ENCODE measurements at places on chromosomes 3 and 15.

- DNase-seq: no peak
These were observed 28.7 kb downstream of the RPSA start for GRCh38 chr3:39435006-39435748.

DNA sequence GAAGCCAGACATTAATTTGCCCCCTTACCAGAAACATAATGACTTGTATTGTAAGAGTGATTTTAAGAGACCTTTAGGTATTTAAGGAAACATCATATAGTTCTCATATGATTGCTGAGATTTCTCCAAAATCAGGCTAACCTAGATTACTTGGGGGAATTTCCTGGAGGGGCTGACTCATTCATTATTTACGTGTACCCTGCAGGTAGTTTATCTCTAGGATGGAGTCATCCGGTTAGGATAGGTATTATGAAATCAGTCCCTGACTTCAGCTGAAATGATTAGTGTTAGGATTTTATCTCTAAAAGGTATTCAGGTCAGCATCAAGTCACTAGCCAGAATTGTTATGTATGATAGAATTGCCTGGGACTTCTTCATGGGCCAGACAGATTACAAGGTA lies 97.5 kb downstream of the TCF12 start:
- no peak for DNase-seq

DNA sequence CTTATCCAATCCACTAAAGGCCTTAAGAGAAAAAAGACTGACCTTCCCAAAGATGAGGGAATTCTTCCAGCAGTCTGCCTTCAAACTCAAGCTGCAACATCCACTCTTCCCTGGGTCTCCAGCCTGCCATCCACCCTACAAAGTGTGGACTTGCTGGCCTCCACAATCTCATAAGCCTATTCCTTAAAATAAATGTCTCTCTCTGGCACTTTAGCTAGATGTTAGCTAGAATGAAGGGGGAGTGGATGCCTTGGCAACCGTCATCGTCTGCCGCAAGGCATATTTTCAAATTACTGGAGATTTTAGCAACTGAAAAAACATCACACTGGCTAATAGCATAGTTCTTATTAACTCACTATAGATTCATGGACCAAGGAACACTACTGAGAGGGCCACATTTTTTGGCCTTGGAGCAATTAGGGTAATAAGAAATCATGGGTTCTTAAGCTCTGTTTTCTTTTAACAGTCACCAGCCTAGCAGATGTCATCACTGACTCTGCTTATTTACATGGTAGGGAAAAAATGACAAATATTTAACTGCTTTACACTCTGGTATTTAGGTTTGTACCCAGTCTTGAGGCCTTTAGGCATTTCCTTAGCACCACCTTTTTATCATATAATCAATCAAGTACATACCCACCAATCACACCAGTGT lies 245.3 kb downstream of the MYRIP start:
- DNase-seq: peak; percentile 91

- peak; percentile 16 for DNase-seq
These were observed 85.6 kb downstream of the PDCD6IP start for GRCh38 chr3:33883951-33884561.

DNA sequence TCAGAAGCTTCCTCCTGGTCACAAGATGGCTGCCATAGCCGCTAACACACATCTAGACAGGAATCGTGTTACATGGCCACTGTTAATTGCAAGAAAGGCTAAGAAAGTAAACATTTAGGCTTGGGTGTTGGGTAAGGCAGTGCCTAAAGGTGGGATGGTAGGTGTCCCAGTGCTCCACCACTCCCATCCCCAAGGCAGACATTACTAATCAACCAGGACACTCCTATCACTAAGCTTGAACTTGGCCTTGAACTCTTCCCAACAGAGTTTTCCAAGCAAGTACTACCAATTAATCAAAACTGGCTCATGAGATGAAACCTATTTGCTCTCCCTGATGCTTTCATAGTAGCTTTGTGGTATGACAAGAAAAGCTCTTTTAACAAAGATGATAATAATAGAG lies 37.9 kb upstream of the C3orf80 start:
- DNase-seq: no peak

- no peak for DNase-seq
These were observed 54.7 kb upstream of the CA12 start for GRCh38 chr15:63436341-63436740.

- DNase-seq: no peak
These were observed 161.7 kb downstream of the POLR2M start for GRCh38 chr15:57867970-57868798.

- DNase-seq: no peak
These were observed 16.3 kb upstream of the PCSK6 start for GRCh38 chr15:101505610-101506337.

DNA sequence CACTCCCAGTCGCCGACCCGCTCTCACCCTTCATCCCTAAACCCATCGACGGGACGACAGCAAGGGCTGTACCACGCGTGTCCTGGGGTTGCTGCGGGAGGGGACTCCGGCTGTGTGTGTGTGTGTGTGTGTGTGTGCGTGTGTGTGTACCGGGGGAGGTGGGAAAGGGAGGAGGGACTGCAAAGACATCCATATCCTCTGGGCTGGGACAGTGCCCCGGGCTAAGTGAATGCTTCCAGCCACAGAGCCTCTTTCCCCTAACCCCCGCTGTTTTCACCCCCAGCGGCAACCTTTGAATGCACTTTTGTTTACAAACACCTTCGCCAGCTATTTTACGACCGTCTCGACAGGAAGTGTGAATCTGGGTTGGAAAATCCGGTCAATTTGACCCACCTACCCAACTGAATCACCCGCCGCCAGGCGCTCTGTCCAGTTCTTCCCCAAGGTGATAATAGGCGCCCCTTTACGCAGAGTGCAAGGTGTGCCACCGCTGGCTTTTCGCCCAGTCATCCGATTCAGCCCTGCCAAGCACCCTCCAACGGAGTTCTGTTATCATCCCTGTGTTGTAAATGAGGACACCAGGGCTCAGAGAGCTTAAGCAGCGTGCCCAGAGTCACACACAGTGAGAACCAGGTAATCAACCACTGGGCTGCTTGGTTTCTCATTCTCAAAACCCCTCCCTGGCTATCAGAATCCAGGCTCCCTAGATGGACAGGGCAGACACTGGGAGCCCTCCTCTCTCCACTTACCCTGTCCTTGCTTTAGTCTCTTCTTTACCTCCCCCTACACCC lies 739 bp upstream of the AMOTL2 start:
- no peak for DNase-seq

DNA sequence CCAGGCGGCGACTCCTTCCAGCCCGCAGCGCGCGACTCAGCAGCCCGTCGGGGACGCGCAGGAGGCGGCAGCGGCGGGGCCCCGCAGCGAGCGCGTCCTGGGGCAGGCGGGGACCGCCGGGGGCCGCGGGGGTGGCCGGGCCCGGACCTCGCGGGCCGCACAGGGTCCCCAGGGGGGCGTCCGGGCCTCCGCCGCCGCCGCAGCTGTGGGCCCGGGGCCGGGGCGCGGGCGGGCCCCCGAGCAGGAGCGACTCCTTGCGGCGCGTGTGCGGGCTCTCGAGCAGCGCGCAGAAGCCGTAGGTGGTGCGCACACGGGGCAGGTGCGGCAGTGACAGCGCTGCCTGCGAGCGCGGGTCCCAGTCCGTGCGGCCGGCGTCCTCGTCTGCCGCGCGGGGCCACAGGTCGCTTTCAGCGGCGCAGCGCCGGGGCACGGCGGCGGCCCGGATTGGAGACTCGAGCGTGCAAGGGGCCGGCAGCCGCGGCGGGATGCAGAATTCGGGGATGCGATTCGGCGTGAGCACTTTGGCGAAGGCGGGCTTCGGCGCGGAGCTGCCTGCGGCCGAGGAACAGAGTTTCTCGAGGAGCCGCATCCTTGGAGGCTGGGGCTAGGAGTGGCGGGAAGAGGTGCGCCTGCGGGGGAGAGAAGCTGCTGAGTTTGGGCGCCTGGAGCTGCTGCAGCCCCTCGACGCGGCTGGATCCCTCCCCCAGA lies 535 bp downstream of the C2CD4B start:
- DNase-seq: no peak

DNA sequence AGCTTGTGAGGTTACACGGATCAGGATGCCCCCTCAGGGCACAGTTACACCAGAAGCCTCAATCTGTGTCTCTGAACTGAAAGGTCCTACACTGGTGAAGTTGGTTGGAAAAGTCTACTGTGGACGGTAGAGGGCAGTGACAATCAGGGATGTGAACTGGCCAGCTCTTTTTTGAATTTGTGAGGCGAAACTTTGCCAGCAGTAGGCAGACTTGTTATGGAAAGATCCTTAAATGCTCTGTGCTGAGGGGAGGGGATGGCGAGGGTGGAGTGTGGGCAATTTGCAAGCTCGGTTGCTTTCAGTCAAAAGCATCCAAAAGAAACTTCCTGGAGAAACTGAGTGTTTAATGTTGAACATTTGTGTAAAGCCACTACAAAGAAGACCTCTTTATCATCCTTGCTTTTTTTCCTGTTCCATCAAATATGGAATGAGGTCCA lies 127.4 kb upstream of the ABHD17C start:
- DNase-seq: peak; percentile 93

- DNase-seq: no peak
These were observed 29.4 kb upstream of the LDHAL6B start for GRCh38 chr15:59177317-59177660.

- no peak for DNase-seq
These were observed 20.3 kb upstream of the BMF start for GRCh38 chr15:40128766-40129660.

DNA sequence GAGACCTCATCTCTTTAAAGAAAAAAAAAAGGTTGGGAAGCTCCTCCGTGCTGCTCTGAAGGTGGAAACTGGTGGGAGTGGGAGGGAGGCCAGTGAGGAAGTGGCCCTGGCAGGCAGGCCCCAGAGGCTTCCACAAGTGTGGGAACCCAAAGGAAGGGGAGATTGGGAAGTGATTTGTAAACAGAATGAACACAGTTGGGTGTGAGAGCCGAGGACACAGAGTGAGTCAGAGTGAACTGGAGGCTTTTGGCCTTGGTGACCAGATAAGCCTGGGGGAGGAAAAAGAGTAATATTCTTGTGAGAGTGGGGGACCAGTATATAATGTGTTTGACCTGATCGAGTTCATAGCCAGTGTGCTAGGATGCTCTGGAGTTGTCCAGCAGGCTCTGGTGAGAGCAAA lies 23.0 kb downstream of the MKRN2 start:
- peak; percentile 40 for DNase-seq

GRCh38 chr15:77667338-77668234 lies 34.9 kb upstream of the LINGO1 start:
- no peak for DNase-seq

DNA sequence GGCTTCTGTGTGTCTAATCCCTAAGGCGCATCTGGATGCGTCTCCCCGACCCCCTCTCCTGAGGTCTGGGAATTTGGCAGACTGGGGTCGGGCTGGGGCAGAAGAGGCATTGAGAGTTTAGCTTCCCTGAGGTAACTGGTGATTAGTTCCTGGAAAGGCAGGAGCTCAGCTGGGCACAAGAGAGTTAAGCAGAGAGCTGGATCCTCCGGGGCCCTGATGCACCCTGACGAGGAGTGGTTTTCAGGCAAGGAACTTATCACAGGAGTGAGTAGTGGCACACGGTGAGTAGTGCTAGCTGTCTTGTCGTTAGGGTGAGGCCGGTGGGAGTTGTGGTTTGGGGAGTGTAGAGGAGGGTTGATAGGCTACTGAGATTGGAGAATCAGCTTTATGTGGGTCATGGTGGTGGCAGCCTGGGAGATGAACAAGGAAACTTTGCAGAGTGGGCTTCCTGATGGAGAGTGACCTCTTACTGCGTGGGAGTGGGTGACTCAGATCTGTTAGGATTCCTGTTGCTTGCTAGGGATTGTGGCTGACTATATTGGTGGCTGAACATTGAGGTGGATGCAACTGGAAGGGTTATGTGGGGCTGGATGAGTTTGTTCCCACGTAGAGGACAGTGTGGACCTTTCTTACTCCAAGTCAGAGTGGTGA lies 897 bp downstream of the RAD54L2 start:
- DNase-seq: peak; percentile 46

DNA sequence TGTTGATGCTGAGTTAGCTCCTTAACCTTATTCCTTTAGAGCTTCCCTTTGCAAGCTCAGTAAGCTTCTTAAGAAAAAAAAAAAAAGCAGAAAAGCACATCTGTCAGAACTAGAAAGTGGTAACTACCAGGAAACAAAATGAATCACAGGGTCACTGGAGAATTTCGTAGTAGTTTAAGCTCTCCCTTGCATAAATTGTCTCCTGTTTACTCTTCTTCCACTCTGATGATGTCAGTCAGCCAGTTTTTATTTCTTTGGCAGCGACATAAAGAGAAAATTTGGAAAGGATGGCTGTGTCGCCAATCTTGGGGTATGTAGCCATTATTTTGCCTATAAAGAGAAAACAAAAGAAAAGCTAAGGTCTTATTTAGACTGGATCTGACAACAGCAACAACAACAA lies 3.2 kb upstream of the GABRR3 start:
- DNase-seq: peak; percentile 5

GRCh38 chr3:58531555-58531954 lies 5.4 kb downstream of the ACOX2 start:
- DNase-seq: no peak

GRCh38 chr3:122366379-122366749 lies 16.7 kb downstream of the MIX23 start:
- DNase-seq: no peak

DNA sequence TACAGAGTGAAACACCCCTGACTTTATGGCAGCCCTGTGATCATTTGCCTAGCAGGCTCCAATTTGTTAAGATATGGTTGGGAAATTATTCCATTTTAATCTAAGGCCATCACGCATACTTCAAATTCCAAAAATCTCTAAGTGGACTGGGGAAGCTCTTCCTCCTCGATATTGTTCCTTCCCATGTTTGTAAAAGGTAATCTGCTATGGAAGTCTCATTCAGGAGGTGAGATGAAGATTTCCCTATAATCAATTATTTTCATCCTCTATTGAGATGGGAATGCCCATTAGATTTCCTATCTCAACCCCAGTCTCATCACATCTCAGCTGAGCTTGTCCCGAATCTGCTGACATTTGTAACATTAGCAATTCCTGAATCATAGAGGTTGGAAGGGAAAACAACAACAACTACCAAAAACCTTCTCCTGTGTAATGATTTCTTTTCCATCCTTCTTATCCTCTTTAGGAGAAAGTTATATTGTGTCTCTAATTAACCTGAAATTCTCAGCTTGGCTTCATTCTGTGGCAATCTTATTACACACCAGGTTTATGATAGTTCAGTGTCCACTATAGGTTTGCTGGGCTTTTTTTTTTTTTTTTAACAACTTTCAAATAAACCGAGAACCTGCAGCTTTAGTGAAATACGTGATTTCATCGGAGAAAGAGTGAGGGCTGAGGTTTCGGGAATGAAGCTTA lies 2.2 kb upstream of the NR2F2 start:
- no peak for DNase-seq

- no peak for DNase-seq
These were observed 70.7 kb downstream of the BLM start for GRCh38 chr15:90787881-90788280.

- DNase-seq: no peak
These were observed 33.7 kb downstream of the ADCY5 start for GRCh38 chr3:123414973-123415775.

- DNase-seq: peak; percentile 9
These were observed 559 bp downstream of the SENP5 start for GRCh38 chr3:196868297-196868661.

GRCh38 chr3:194042927-194043326 lies 93.0 kb upstream of the HES1 start:
- peak; percentile 74 for DNase-seq
